Muscle of leg (tissue), 16 donors: ENCODE measurements at places on chromosomes 16 and 17.

DNA sequence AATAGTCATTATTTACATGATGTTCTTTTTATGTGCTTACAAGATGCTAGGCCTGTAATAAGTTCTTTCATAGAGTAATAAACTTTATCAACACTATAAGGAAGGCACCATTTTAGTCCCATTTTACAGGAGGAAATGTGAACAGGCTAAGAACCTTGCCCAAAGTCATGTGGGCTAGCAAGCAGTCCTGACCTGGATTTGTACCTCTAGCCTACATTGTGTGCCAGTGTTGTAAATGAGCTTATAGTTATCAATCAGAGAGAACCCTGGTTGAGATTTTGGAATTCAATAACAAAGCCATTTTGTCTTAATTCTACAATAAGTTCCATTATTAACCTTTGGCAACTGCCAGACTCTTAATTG, 6.7 kb upstream of the TBKBP1 start:
- DNase-seq = no peak

DNA sequence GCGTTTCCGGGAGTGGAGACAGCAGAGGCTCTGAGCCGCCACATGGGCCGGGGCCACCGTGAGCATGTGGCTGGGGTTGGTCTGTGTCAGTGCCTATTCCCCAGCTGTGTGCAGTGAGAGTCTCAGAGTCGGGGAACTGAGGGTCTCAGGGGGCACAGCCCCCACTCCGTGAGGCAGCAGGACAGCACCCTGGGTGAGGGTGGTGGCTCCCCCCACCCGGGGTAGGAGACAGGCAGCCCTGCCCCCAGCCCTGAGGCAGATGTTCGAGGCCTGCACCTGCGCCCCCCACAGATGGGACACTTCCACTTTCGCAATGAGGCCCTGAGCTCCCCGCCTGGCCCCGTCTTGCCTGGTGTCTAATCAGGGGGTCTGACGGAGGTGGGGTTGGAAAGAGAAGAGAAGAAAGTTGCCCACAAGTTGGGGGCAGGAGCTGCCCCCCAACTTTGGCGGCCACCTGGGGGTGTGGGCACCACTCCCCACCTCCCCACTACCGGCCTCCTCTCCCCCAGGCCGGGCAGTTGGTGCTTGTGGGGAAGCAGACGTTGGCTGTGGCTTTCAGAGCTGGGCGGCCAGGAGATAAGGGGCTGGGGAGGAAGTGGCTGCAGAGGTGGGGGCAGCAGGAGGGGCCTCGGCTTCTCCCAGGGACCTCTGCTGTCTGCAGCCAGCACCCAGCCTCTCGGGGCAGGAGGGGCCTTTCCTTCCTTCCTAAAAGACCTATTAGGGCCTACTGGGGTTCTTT, 1.8 kb upstream of the CBFA2T3 start:
- no peak for DNase-seq

DNA sequence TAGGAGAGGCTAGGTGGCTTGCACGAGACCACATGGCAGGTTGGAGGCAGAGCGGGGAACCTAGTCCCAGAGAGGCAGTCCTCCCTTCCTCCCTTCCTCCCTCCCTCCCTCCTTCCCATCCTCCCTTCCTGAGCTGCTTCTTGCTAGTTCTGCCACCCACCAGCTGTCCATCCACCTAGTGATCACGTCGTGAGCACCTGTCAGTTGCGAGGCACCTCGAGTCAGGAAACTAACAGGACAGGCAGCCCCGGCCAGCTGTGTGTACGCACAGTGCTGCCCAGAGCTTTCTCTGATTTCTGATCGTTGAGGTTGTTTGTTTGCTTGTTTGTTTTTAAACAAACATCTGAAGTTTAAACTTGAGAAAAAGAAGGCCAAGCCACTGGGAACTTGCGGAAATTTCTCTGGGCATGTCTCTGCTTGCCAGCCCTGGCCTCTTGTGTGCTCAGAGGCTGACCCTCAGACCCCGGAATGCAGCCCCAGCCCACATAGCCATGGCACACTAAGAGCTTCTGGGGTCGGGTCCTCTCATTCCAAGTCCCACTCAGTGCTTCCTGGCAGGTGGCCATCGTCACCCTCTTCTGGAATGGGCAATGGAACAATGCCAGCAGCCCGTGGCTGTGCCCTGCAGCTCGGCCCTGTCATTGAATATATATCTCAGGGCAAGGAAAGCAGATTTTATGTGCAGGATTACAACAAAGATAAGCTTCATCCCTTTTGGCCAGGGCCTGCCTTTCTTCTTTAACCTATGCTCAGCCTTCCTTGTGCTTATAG, 174.0 kb downstream of the KATNIP start:
- DNase-seq = no peak

DNA sequence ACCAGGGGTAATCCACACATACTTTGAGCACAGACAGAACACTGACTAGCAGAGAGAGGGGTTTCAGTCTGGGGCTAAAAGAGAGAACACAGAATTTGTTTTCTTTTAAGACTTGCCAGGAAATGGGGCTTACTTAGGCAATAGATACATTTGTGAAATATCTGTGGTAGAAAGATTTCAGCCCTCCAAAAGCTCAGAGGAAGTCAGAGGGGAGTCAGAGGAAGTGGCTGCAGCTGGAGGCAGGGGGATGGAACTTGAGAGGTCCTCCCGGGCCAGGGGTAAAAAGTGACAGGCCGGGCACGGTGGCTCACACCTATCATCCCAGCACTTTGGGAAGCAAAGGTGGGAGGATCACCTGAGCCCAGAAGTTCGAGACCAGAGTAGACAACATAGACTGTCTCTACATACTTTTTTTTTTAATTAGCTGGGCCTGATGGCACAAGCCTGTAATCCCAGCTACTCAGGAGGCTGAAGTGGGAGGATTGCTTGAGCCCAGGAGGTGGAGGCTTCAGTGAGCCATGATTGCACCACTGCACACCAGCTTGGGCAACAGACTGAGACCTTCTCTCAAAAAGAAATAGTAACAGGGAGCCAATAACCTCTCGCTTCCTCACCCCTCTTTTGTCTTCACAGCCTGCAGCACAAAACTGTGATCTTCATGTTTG, 49.9 kb downstream of the NLRC5 start:
- peak; percentile 17 for DNase-seq

GRCh38 chr16:56789360-56789759, 59.4 kb downstream of the NUP93 start:
- peak; percentile 42 for DNase-seq

DNA sequence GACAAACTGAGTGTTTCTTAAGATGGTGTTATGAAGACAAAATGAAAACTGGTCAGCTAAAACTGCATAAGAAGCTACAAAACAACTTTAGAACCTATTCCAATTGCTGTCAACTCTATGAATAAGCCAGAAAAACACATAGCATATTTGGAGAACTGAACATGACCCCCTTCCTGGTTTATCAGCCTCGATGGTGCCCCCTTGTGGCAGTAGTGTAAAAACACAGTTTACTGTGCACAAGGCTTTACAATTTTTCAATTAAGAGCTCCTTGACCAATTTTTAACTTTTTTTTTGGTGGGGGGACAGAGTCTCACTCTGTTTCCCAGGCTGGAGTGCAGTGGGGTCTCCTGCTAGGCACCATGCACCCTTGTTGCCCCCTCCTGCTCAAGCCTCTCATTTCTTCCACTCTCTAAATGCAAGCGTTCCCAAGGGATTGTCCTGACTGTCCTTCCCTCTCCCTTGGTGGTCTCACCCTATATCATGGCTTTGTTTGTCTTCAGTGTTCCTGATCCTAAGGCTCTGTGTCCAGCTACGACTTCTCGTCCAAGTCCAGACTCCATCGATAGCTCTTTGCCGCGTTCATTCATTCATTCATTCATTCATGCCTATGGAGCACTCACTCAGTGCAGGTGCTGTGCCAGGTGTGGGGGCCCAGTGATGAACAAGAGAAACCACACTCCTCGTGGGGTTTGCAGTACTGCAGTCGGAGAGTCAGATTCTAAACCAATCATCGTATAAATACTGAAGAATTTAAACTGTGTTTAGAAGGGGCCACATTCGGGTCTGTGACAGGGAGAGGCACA, 7.5 kb downstream of the EIF1 start:
- DNase-seq = peak; percentile 90

- no peak for DNase-seq
Measured at GRCh38 chr17:34850023-34850422, 111.2 kb downstream of the CCT6B start.

GRCh38 chr17:77632619-77633018, 325.9 kb upstream of the TNRC6C start:
- no peak for DNase-seq

DNA sequence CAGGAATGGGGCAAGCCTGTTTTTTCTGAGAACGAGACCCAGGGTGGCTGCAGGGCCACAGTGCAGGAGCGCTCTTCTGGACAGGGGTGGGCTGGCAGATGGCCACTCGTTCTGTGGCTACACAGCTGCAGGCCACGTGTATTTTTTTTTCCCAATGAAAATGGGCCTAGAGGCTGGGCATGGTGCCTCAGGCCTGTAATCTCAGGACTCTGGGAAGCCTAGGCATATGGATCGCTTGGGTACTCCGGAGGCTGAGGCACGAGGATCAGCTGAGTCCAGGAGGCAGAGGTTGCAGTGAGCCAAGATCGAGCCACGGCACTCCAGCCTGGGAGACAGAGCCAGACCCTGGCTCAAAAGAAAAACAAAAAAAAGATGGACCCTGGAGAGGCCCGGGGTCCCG, 6.8 kb downstream of the UNKL start:
- DNase-seq = peak; percentile 72

- DNase-seq = peak; percentile 55
Measured at GRCh38 chr17:1611715-1612114, 16.9 kb downstream of the SLC43A2 start.

DNA sequence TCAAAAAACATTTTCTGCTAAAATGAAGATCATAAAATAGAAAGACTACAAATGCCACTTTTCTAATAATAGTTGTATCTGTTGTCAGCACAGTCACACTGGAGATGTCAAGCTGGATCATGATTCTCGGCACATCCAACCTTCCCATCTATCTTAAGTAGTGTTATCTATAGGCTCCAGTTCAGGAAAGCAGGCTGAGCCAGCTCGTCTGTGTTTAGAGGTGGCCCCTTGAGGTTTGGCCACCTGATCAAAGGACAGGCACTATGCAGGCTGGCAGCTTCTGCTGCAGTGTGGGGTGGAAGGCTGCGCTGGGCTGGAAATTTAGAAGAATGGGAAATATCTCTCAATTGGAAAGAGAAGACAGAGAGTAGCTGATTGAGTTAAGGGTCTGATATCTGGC, 32.4 kb downstream of the SMYD4 start:
- no peak for DNase-seq

DNA sequence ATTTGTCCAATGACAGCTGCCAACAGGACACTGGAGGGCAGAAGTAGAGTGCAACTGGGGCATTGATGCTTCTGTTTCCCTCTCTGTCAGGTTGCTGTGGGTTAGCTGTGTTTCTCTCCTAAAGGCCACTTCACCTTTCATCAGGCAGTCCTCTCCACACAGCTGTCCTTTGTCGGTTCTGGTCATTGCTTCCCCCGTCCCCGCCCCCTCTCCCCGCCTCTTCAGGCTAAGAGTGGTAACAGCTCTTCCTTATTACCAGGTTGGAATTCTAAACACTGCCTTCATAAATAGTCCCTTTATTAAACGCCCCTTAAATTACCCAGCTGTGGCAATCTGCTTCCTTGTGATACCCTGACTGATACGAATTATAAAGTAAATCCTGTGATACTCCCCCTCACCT, 31.8 kb upstream of the NSRP1 start:
- no peak for DNase-seq

DNA sequence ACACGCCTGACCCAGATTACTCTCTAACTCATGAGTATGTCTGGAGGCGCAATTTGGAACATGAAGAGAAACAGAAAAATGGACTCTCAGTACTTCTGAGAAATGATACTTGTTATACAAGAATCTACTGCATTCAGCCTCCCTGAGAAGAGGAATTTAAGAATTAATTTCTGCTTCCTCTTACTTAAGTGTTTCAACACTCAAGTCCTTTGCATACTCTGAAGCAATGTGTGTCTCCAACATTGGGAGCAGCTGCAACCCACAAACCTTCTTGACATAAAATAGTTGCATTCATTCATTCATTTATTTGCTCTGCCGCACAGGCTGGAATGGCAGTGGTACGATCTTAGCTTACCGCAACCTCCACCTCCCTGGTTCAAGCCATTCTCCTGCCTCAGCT, 199.8 kb downstream of the NPIPA7 start:
- no peak for DNase-seq

DNA sequence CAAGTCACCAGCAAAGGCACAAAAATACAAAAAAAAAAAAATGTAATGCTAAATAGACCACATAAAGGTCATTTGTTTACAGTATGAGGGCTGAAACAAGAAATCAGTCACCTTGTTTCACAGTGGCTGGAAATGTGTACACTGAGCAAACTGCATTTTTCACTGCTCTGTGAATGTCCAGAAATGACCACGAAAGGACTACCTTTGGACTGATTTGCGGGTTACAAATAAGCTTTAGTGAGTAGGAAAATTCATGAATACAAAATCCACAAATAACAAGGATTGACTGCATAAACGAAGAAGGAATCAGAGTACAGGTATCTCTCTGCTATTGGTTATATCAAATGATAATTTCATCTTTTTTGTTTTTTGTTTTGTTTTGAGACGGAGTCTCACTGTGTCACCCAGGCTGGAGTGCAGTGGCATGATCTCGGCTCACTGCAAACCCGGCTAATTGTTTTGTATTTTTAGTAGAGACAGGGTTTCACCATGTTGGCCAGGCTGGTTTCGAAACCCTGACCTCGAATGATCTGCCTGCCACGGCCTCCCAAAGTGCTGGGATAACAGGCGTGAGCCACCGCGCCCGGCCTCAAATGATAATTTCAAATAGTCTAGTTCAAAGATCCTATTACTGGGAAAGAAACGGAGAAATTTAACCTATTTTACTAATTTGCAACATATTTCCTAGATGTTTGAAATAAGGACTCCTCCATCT, 30.5 kb downstream of the CYTH1 start:
- no peak for DNase-seq

DNA sequence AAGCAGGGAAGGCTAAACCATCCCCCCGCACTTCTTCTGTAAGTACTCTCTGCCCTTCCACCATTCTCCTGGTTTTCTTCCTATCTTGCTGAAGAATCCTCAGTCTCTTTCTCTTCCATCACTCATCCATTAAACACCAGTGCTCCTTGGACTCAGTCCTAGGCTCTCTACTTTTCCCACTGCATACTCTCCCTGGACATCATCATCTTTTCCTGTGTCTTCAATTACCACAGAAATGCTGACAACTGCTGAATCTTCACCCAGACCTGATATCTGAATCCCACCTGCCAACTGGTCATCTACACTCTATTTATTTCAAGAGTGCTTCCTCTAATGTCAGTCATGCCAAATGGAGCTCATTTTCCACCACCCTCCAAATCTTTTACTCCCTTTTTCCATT, 53.8 kb upstream of the ARL6IP1 start:
- no peak for DNase-seq

- DNase-seq = peak; percentile 48
Measured at GRCh38 chr16:84184775-84185174, 2.1 kb downstream of the TAF1C start.

- peak; percentile 8 for DNase-seq
Measured at GRCh38 chr16:72171236-72171635, 719 bp downstream of the PMFBP1 start.
